ENCODE measurements at places on chromosomes 12 and 14. TPM values are rescaled to one million over a fixed set of nuclear protein-coding genes. Genes with fewer than 3 reads are reported as not detected.

The AHNAK2 gene
- total RNA-seq = 14.5 TPM

- DNase-seq = no peak
Observed at GRCh38 chr12:50626026-50626425, 121.2 kb downstream of the DIP2B start.

The NOVA1 gene
- total RNA-seq = 31.6 TPM

DNA sequence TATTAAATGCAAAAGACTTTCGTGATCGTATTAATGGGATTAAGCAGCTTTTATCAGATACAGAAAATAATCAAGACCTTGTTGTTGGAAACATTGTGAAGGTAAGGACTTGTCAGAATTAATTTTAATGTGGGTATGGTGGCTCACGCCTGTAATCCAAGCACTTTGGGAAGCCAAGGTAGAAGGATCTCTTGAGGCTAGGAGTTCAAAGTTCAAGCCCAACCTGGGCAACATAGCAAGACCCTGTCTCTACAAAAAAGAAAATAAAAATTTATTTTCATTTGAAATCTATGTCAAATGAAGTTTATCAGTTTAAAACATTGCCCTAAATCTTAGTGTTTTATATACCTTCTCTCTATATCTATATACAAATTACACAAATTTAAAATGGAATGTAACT lies 17.2 kb upstream of the PRPF39 start:
- no peak for DNase-seq

The PIWIL1 gene
- 0.21 TPM for total RNA-seq
